ENCODE measurements at places on chromosomes 11 and 22. TPM values are rescaled to one million over a fixed set of nuclear protein-coding genes. Genes with fewer than 3 reads are reported as not detected.

FRMD8 gene
- 22.6 TPM for total RNA-seq

DNA sequence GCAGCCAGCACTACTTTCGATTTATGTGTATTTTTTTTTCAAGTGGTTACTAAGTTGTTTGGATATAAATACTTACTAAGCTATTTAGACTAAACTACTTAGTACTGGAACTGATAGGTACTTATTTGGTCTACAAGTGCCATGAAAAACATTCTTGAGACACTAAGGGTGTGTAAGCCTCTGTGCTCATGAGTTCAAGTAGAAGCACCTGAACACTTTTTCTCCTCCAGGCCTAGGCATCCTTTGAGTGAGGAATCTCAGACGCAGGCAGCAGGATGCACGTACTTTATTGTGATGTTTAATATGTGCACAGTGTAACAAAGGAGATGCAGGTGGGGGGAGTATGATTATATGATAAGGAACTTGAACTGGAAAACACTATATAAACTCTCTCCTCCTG is 7.8 kb downstream of the TESMIN start:
- no peak for DNase-seq

CBLIF gene
- not detected for total RNA-seq

GRCh38 chr22:25167834-25168601 is 31.6 kb upstream of the CRYBB3 start:
- no peak for DNase-seq

DNA sequence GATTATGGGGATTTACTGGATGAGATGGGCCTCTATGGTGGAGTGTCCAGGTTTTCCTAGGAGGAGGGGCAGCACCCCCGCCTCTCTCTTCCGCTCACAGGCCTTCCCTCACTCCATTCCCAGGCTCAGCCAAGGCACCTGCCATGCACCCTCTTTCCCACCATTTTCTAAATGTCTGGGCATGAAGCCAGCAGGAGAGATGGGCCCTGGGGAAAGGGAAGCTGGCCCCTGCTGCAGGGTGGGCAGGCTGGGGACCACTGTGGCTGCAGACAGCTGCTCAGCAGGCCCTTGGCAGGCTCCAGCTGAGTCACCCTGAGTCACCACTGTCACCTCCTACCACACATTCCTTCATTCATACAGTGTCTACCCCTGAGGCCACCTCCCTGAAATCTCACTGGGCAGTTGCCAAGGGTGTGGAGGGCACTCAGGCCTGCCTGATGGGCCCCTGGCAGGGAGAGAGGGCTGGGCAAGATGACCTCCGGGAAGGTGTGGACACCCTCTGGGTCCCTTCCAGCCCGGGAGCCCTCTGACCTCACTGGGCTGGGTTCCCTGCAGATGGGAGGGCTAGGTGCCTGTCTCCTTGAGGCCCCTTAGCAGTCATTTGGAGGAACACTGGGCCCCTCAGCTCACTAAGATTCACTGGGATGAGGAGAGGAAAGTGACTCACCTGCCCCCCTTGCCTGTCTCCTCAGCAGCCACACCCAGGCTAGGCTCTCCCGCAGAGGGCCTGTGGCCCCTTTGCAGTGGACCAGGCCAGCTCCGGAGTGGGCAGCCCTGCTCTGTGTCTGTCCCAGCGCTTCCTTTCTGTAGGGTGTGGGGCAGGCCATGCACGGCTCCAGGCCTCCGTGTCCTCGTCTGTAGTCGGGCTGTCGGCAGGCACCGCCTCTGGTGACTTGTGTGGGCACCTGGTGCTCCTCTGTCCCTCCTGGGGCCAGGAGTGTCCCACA is 7.8 kb downstream of the MYEOV start:
- DNase-seq: peak; percentile 80

GRCh38 chr22:23888615-23889401 is 5.4 kb upstream of the MIF start:
- no peak for DNase-seq

GRCh38 chr22:50531546-50531961 is 1.7 kb upstream of the TYMP start:
- peak; percentile 91 for DNase-seq

CCDC157 gene
- total RNA-seq: 5.2 TPM

GRCh38 chr22:19036523-19037273 is 85.5 kb downstream of the DGCR2 start:
- DNase-seq: peak; percentile 38

KRTAP5-7 gene
- total RNA-seq: not detected

GRCh38 chr11:101974255-101974654 is 57.9 kb upstream of the ANGPTL5 start:
- no peak for DNase-seq

GRCh38 chr11:96960926-96961325 is 571.1 kb downstream of the JRKL start:
- DNase-seq: no peak

- DNase-seq: no peak
These were observed 184.0 kb downstream of the TBC1D22A start for GRCh38 chr22:46946383-46946962.

DNA sequence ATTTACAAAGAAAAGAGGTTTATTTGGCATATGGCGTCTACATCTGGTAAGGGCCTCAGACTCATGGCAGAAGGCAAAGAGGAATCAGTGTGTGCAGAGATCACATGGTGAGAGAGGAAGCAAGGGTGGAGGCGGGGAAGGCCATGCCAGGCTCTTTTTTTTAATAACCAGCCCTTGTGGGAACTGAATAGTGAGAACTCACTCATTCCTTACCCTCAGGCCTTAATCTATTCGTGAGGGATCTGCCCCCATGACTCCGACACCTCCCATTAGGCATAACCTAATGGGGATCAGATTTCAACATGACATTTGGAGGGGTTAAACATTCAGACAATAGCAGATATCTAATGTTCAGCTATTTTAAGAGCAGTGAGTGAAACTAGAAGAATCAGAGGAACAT is 55.7 kb downstream of the ATM start:
- DNase-seq: no peak

- no peak for DNase-seq
These were observed 676.6 kb upstream of the CCDC179 start for GRCh38 chr11:23536907-23537306.

GSTT2B gene
- total RNA-seq: 7.3 TPM

DNA sequence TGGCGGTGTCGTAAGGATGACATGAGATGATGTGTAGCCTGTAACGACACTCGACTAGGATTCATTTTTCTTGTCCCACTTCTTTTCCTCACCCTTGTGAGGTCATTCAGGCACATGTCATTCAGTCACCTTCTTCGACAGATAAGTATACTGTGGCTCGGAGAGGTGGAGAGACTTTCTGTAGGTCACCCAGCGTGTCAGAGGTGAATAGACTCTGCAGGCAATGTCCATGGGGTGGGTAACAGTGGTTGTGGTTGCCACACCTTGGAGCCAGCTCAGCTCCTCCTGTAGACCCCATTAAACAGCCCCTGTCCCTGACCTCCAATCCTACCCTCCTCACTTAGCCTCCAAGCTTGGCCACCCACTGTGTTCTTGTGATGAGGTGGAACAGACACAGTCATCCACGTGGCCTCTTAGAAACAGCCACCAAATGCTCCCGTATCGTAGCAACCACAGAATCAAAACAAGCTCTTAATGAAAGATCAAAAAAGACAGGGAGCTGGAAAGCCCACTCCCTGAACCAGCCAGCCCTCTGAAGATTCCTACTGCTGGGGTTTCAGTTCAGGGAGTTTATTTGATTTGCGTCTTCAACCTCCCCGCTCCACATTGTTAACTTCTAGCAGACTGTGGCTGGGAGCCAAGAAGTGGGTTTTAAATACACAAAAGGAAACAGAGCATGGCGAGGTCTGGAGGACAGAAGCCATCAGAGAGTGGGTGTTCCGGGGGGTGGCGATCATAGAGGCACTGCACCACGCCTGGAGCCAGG is 89.0 kb upstream of the GRK3 start:
- DNase-seq: no peak

POU2AF3 gene
- 3.4 TPM for total RNA-seq

- DNase-seq: no peak
These were observed 19.4 kb upstream of the MS4A6E start for GRCh38 chr11:60307507-60308195.

- DNase-seq: peak; percentile 73
These were observed 36.3 kb upstream of the POLA2 start for GRCh38 chr11:65225279-65226102.

GRCh38 chr11:20131788-20132666 is 28.2 kb downstream of the DBX1 start:
- peak; percentile 63 for DNase-seq

SYT12 gene
- not detected for total RNA-seq

CNTF gene
- total RNA-seq: 1.9 TPM

- DNase-seq: no peak
These were observed 10.6 kb downstream of the LRRC55 start for GRCh38 chr11:57192316-57192715.

GRCh38 chr11:3894128-3894731 is 38.8 kb downstream of the STIM1 start:
- DNase-seq: peak; percentile 55

GRCh38 chr11:60951606-60951903 is 421 bp downstream of the SLC15A3 start:
- DNase-seq: no peak

Data from lower lobe of right lung (tissue), 2 donors.